ENCODE measurements at places on chromosomes 16 and 17.

- peak; percentile 47 for DNase-seq
Observed at GRCh38 chr16:57996406-57997175, 3.9 kb downstream of the ZNF319 start.

DNA sequence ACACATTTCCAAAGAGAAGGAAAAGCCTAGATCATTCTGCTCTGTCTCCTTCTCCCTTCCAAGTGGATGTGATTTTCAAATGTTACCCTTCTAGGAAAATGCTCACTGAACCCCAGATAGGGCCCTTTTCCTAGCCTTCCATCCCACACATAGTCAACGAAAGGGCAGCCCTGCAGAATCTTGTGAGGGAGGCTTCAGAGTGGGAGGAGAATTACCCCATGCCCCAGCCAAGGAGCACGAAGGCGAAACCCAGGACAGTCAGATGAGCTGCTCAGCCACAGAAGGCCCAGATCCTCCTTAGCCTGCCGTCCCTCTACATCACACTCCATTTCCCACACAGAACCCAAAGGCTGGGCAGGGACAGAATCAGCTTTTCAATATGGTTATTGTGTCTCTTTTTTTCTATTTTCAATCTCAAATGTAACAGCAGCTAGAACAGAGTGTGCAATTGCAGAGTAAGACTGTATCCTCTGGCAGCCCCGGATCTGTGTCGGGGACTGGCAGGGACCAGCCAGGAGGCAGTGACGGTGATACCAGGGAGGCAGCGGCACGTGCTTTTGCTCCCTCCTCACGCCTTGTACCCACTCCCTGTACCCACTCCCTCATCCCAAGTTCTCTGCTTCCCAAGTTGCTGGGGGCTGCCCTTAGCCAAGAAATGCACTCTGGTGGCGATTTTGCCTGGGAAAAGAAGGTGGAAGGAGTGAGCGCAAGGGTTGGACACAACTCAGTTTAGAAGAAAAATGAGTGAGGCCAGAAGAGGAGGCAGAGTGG, 3.7 kb upstream of the SDK2 start:
- peak; percentile 45 for DNase-seq

- no peak for DNase-seq
Observed at GRCh38 chr16:1458977-1459341, 14.6 kb upstream of the CCDC154 start.

- DNase-seq: no peak
Observed at GRCh38 chr17:74016461-74016860, 187.0 kb upstream of the RPL38 start.

GRCh38 chr16:19175492-19176262, 7.6 kb downstream of the SYT17 start:
- DNase-seq: no peak

DNA sequence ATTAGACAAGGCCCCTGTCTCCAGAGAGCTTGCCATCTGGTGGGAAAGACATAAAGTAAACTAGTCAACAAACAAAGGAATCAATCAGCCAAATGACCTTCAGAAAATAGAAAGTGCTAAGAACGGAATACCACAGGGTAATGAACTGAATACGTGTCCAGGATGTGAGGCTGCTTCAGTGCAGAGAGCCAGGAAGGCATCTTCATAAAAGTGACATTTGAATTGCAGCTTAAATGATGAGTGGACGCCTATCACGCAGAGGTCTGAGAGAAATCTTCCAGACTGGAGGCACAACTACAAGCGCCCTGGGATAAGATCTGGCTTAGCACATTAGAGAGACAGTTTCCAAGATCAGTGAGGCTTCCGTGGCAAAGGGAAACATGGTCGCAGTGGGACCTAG, 574.1 kb upstream of the CDH8 start:
- no peak for DNase-seq

GRCh38 chr17:74796866-74797265, 20.7 kb upstream of the NAT9 start:
- no peak for DNase-seq

DNA sequence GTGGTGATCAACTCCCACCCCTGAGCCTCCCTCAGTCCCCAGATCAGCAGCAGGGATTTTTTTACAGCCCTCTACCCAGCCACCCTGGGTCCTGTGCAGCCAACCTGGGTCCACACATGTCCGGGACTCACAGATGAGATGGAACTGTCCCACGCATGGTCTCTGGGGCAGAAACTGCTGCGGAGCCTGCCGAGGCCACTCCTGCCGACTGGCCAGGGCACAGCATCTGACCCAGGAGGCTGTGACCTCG, 48.0 kb upstream of the ZCCHC14 start:
- no peak for DNase-seq

- DNase-seq: no peak
Observed at GRCh38 chr17:73957564-73957963, 245.9 kb upstream of the RPL38 start.

DNA sequence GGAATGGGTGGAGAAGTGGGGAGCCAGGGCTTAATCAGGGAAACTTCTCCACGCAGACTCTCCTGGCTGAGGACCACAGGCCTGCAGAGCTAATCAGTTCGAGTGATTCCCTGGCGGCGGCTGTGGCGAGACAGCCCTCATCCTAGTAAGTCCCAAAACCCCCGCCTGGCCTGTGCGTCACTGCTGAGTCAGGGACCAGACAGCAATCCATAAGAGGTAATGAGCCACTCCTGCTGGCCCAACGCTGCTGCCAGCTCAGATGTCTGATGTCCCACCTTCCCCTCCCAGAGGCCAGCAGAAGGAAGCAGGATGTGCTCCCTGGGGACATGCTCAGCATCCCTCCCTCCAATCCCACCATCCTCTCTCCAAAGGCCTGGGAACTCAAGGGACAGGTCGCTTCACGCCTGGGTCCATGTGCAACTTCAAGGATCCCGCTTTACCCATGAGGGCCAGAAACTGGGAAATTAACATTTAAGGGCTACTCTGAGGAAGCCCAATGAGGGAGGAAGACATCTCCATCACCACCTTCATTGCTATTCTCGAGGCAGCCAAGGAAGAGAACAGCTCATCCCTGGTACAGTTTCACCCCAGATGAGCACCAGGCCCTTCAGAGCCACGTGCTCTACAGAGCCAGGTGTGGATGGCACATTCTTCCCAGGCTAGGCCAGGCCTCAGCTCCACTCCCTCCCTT, 7.9 kb downstream of the ACLY start:
- peak; percentile 92 for DNase-seq

DNA sequence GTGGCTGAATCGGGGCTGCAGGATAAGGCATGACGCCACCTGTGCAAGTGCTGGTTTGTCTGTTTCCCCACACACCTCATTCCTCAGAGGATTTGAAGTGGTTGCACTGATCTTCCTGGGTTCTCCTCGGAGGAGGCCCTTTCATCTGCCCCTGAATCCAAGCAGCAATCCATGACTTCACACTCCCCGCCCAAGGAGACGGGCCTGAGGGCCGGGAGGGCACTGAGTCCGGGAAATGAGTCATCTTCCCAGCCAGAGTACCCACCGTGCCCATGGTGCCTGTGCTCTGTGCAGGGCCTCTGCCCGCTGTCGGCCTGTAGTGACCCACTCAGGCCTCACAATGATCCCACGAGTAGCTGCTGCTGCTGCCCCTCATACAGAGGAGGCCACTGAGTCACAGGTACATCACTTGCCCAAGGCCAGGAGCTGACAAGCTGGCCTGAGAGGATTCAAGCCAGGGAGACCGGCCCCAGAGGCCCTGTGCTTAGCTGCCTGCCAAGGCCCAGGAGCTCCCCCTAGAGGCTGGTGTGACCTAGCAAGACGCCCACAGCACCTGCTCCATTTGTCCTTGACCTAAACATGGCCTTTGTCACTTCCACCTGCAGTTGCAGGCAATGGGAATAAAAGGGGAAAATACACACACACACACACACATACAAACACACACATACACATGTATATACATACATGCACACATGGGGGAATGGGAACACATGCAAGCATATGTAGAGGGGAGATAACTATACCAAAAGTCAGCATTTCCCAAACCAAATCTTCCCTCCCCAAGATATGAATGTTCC, 240.0 kb downstream of the C16orf95 start:
- peak; percentile 89 for DNase-seq

Measured in islet precursor cell (in vitro differentiated cells).